ENCODE measurements at places on chromosomes 12 and 14.

GRCh38 chr12:72207079-72207478 lies 65.1 kb upstream of the TRHDE start:
- no peak for DNase-seq

DNA sequence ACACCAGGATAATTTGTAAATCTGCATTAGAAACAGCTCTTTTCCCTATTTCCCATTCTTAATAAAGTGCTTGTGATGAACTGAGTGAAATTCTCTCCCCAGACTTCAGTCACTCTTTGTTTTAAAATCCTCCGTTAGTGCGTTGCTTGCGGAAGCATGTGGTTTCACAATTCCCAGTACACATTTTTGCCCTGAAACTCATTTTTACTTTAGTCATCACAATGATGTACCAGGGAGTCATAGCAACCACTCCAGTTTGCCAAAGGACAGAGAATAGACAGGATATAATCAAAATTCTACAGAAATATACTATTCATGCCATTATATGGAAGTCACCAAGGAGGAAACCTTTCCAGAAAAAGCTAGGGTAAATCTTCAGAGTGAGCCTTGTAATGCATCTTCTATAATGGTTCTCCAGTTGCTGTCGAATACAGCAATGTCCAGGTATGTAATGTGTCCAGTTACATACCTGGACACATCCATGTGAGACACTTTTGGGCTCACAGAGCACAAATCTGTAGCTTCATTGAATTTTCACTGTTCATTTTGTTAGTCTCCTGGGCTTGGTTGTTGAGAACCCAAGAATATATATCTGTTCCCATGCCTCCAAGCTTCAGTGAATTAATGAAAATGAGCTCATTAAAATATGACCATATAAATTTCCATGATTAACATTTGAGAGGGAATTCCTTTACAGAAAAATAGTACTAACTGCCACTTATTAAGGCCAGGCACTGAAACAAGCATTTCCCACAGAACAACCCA lies 57.8 kb downstream of the GPR135 start:
- no peak for DNase-seq

DNA sequence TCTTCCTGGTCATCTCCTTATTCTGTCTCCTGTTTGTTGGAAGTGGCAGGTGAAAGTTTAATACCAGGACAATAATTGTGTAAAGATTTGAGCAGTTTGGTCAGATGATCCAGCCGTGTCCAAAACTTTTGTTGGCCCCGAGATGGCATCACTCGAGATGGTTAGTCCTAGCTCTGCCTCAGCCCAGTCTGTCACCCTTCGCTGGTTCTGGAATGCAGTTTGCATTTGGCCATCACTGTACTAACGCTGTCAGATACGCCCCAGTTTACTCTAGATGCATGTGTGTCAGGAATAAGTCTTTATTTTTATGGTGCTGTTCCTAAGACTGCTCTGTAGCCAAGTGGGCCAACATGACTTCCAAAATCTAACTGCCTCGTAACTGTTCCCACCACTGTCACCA lies 79.6 kb downstream of the MOK start:
- DNase-seq, result no peak

- DNase-seq, result no peak
Measured at GRCh38 chr12:110669193-110669502, 19.8 kb downstream of the HVCN1 start.

DNA sequence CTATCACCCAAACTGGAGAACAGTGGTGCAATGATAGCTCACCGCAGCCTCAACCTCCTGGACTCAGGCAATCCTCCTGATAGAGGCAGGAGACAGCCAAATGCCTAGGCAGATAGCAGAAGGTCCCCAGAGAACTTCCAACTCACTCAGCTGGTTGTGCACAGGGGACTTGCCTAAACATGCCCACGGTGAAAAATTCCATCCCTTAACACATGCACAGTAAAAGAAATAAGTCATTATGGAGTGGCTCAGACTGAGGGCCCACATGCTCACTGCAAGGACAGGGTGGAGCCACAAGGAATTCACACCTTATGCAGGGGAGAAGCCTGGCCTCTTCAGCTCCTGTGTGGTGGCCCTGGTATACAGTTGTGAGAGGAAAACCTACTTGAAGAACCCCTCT lies 525.8 kb upstream of the ATP2B1 start:
- no peak for DNase-seq

GRCh38 chr12:53468282-53468681 lies 16.4 kb downstream of the PCBP2 start:
- no peak for DNase-seq

DNA sequence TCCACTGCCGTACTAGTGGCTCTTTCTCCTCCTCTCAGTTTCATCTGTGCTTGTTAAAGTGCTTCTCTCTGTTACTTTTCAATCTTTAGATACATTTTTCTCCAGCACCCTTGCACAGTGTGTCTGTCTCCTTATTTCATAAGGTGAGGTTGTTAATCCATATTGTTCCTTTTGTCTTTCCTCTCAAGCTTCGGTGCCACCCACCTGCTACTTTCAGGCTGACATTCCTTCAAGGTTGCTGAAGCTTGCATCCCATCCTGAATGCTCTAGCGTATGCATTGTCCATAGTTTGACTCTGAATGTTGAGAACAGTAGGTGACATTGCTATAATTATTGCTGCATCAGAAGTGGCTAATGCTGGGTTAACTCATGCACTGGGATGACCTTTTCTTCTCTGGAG lies 20.6 kb downstream of the TUNAR start:
- DNase-seq, result no peak

DNA sequence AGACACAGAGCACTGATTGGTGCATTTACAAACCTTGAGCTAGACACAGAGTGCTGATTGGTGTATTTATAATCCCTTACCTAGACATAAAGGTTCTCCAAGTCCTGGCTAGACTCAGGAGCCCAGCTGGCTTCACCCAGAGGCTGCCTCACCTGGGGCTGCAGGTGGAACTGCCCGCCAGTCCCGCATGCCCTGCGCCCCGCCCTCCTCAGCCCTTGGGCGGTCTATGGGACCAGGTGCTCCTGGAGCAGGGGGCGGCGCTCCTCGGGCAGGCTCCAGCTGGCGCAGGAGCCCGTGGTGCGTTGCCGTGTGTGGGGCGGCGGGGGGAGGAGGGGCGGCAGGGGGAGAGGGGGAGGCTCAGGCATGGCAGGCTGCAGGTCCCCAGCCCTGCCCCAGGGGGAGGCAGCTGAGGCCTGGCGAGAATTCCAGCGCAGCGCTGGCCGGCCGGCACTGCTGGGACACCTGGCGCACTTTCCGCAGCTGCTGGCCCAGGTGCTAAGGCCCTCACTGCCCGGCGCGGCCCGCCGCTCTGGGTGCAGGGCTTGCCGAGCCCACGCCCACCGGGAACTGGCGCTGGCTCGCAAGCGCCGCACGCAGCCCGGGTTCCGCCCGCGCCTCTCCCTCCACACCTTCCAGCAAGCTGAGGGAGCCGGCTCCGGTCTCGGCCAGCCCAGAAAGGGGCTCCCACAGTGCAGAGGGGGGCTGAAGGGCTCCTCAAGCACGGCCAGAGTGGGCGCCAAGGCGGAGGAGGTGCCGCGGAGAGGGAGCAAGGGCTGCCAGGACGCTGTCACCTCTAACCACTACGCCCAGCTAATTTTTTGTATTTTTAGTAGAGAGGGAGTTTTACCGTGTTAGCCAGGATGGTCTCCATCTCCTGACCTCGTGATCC lies 3.1 kb upstream of the SLCO1B3 start:
- no peak for DNase-seq

DNA sequence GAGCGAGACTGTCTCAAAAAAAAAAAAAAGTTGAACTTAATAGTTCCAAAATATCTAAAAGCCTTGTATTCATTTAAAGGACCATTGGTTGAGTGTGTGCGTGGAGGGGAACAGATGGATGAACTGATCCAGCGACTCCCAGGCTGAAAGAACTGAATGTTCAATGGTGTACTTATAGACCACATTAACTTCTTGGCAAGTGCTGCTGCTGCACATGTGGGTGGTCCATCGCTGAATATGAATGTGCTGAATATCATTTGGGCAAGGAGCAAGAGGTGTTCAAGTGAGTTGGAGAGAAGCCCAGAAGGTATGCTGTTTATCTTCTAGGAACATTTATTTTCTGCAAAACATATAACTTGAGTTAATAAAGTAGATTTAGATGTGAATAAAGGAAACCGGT lies 289.0 kb upstream of the RPL10L start:
- no peak for DNase-seq

DNA sequence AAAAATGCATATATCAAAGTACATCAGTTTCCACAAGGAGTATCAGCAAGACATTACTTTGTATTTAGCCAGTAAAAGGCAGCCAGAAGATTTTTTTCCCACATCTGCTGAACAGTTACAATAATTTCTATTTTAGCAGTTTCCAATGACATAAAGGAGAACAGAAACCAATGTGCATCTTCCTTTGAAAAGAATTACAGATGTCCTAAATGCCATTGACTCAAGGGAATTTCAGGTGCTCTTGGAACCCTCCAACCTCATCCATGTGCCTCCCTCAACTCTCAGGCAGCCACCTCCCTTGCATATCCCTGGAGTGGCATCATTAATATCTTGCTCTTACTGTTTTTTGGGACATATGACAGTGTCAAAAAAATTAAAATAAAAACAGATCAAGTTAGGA lies 62.2 kb upstream of the ST8SIA1 start:
- DNase-seq, result no peak
